AG08395 (cell line): ENCODE measurements at places on chromosomes 1 and 21.

GRCh38 chr1:10815858-10816195 is 19.4 kb upstream of the CASZ1 start:
- no peak for DNase-seq

DNA sequence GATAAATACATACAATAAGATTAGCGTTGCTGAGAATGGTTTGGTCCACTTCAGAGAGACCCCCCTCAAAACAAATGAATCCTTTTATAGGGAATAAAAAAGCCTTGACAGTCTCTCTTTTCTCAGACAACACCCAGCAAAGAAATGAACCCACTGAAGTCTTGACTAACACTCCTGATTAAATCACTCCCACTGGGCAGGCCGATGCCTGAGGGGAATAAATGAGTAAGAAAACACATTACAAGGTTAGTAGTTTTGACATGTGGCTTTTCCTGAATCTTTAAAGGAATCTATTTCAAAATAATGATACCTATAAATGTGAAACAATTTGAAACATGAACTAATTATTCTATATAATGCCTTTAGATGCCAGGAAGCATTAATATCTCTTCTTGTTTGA is 146.9 kb upstream of the POGK start:
- no peak for DNase-seq

GRCh38 chr1:62876535-62876934 is 92.6 kb downstream of the ATG4C start:
- no peak for DNase-seq

DNA sequence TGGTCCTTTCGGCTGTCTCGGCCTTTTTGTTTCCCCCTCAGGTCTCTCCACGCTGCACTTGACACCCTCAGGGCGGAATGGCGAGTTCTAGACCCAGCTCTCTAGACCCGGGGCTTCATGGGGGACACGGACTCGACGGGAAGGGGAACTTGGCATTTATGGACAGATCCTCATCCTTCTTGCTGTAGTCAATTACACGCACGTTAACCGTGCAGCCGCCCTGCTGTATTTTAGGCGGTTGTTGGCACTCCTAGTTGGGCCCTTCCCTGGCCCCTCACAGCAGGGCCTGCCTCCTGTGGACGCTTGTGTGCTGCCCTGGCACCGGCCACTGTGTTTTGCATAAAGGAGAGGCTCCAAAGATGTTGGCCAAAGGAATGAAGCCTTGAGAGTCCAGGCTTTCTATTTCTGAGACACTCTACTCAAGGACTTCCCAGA is 558 bp upstream of the BTG3 start:
- DNase-seq: peak; percentile 9

- DNase-seq: peak; percentile 53
These were observed 23.0 kb downstream of the KNCN start for GRCh38 chr1:46528297-46528955.

DNA sequence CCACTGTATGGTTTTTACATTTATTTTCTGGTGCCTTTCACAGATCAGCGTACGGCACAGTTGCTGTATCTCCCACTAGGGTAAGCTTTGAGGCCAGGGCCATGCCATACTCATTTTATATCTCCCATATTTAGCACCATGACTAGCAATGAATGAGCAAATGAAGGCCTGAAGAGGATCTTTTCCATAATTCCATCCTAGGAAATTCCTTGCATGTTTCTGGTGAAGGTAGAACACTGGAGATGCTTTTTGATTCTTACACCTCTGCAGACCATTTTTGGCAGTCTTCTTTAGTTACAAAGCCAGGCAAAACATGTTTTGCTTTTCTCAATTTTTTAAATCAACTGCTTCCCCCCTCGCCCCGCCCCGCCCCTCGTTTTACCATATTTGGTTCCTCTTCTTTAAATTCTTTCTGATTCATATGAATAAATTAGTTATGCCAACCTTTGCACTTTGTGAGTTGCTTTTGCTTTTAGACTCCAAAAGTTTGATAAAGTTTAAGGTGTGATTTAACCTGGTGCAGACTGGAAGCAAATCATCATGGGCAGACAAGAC is 78.9 kb upstream of the AK4 start:
- DNase-seq: no peak

DNA sequence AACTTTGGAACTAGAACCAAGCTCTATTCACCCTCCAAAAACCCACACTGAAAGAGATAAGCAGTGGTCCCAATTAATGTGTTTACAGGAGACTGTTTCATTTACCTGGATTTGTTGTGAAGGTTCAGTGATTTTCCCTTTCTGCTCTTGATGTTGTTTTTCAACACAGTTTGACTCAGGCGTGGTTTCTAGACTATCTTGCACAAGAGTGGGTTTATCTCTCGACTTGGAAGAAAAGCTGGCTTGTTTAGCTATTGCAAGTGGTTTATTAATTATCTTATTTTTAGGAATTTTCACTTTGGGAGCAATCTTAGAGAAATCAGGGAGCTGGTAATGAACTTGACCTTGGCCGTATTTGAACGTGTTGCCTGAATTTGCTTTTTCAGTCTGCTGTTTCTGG is 5.3 kb downstream of the AKNAD1 start:
- DNase-seq: no peak

DNA sequence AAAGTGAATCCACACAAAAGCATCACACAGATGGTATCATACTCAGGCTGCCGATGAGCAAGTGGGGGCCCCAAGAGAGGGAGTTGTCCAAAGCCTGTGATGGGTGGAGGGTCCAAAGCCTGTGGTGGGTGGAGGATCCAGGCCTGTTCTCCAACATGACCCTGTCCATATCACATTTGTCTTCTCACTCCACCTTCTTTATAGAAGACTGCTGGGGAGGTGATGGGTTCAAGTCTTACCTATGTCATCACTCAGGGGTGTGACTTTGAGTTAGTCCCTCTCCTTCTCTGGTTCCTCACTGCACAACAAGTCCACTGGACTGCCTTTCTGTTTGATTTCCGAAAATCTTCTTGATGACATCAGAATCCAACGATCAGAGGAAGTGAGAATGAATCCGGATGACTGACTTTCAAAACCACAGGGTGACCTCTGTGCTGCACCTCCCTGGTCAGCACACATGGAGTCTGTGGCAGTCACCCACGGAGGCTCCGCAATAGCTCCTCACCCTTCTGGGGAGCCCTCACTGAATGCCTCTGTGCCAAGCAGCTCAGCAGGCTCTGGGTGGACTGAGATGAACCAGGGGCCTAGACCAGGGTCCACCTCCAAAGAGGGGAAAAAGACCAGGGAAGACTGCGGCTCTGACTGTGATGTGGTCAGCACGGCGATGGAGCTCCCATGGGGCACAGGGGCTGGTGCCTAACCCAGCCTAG is 166.8 kb downstream of the HIVEP3 start:
- DNase-seq: no peak

DNA sequence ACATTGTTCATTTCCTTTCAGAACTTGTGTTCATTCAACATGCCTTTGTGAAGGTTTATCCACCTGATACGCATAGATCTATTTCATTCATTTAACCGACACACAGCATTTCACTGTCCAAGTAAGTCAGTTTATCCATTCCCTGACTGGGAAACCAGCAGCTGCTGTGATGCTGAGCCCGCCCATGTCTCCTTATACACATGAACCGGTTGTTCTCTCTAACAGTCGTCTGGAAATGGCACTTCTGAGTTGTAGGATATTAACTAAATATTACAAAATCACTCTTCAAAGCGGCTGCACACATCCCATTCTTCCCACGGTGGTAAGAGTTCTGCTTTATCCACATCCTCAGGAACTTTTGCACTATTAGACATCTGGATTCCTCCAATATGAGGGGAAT is 71.1 kb downstream of the NPHP4 start:
- DNase-seq: no peak

DNA sequence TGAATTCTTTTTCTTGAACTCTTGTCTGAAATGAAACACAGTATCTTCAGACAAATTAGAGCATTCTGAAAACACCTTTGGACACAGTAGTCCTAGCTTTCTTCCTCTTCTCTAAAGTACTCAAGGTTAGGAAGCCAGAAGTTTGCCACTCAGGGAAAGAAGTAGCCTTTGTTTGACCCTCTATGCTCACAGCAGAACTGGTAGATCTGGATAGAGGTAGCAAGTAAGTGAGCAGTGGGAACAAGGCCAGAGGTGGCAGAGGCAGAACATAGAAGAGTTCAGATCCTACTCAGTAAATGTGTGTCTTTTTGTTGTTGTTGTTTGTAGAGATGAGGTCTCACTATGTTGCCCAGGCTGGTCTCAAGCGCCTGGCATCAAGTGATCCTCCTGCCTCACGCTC is 7.4 kb upstream of the PIGR start:
- no peak for DNase-seq

DNA sequence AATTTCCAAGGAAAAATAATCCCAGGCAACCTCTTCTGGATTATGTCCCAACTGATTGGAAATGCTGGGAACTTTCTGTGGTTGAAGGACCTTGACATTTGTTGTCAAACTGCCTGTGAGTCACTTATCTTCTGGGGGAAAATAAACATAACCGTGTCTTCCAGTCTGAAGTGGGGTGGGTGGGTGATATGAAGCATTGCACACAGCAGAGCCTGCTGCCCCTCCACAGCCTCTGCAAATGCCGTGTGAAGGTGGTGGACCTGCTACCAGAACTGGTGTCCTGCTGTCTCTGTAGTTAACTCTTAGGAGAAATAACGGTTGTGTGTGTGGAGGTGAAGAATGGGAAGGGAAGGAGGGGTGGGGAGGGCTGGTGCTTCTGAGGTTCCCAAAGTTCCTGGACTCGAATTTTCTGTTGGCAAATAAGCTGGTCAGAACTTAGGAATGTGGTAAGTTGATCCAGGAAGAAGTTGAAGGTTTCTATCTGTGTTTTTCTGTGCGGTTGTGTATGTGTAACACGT is 23.2 kb downstream of the GALNT2 start:
- DNase-seq: peak; percentile 51

DNA sequence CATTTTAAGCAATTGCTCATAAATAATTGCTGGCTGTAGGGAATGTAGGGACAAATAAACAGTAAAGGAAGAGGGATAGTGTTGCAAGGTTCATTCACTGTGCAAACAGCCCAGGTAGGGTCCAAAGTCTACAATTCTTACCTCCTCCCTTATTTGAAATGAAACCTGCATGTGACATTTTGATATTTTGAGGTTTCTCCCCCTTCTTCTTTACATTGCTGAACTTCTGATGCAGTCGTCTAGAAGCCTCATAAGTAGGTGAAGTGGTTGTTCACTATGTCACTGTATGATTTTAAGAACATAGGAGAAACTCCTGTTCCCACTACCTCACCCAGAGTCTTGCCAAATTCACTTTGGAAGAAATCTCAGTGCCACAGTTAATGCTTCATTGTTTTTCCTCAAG is 16.1 kb downstream of the F5 start:
- no peak for DNase-seq

DNA sequence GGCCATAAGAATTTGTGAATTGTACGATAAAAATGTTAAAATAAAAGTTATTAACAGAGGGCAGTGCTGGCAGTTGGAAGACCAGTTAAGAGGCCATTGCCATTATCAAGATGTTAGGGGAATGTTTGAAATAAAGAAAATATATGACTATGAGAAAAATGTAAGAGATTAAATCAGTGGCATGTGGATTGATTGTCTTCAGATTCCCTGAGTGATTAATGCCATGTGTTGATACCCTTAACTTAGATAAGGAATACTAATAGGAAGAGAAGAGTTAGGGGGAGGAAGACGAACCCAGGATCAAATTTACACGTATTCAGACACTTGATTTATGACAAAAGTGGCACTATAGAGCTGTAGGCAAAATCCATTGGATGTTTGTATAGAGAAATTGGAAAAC is 155.8 kb downstream of the PIK3R3 start:
- DNase-seq: no peak

GRCh38 chr1:223543560-223543959 is 121.9 kb downstream of the CAPN8 start:
- no peak for DNase-seq

- DNase-seq: no peak
These were observed 62.8 kb upstream of the BCAR3 start for GRCh38 chr1:93744299-93744988.

GRCh38 chr1:12113433-12114339 is 50.6 kb downstream of the TNFRSF8 start:
- peak; percentile 55 for DNase-seq

- no peak for DNase-seq
These were observed 72.1 kb downstream of the SYT14 start for GRCh38 chr1:210010161-210010560.

GRCh38 chr1:184752656-184753055 is 2.0 kb downstream of the EDEM3 start:
- no peak for DNase-seq

GRCh38 chr1:113714606-113715269 is 44.5 kb downstream of the PHTF1 start:
- DNase-seq: no peak
